ENCODE measurements at places on chromosomes 4 and X.

DNA sequence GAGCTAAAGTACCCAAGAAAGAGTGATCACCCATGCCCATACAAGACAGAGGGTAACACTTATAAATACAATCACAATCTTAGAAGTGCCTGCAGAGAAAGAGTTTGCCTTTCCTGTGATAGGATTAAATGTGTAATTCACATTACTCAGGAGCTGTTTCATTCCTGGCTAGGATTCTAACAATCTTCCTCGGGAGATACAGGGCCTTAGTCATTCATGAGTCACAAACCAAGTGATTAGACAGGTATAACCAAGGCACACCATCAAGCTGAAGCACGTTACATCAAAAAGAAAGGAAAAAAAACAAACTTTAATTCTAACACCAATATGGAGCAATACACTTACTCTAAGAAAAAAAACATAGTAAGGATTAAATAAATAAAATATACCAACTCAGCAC, 14.9 kb downstream of the ABCG2 start:
- DNase-seq = peak; percentile 36

DNA sequence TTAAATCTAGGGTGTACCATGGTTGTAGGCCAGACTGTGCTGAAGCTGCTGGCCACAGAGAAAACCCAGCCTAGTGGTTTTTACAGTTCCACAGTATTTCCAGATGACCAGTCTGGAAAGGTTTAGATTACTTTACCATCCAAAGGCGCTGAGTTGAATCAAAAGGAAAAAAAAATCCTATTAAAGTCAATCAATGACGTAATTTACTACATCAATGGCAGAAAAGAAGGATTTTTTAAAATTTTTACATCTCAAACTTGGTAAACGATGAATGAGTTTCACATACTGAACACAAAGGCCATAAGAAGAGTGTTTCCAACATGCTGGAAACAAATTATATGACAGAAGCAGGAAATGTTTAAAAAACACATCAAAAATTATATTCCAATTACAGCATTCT, 130.6 kb upstream of the ETNPPL start:
- DNase-seq = no peak

DNA sequence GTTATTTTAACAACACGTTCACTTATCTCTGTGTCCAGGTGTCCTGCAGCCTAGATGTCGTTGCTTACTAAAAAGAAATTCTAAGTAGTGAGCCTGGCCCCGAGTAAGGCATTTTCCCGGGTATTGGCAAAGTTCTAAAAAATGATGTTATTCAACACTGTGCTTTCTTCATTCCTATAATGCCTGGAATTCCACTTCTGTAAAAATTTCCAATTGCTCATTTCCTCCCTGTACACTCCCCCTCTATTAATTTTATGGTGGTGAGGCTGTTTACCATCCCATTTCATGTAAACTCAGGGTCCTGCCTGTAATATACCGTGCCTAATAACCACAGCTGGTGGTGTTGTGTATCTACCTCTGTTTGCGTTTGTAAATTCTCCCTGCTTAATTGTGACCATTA, 14.2 kb downstream of the BST1 start:
- DNase-seq = peak; percentile 72

- DNase-seq = peak; percentile 60
These were observed 41.3 kb upstream of the STAG2 start for GRCh38 chrX:123920105-123920785.

- DNase-seq = peak; percentile 89
These were observed 12.2 kb upstream of the CENPU start for GRCh38 chr4:184745831-184746795.

DNA sequence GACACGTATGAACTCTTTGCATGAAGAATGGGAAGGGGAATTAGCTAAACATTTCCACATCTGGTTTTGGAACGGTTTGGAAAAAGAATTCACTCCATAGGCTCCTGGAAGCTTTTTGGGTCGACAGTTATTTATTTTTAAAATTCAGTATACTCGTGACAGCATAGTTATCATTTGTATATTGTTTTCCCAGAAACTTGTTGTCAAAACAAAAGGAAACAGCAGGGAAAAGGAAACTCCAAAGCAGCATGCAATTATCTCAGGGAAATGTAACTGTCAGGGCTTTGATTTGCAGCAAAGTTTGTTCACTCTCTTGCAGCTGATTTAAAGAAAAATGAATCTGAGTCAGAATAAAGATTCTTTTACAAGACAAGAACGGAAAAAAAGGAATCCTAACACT, 86.5 kb downstream of the PLAC1 start:
- peak; percentile 37 for DNase-seq

GRCh38 chr4:148017801-148018200, 285.9 kb downstream of the ARHGAP10 start:
- DNase-seq = peak; percentile 74

GRCh38 chrX:20285511-20285910, 18.8 kb upstream of the RPS6KA3 start:
- no peak for DNase-seq

- peak; percentile 36 for DNase-seq
These were observed 61.4 kb downstream of the KLHL4 start for GRCh38 chrX:87578978-87579377.

DNA sequence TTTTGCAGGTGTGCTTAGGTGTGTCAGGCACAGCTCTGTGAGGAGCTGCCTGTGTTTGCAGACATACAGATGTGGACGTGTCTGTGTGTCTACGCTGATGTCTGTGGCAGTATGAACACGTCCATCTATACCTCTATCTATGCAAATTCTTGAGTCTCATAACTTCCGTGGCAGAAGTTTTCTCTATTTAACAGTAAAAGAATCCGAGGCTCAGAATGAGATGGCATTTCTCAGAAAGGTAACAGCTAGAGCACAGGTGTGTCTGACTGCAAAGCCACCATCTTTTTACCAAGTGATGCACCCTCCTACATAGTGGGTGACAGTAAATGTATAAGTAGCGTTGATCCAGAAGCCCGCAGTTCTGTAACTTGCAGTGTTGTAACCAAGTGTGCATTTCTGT, 39.9 kb upstream of the CYP4V2 start:
- DNase-seq = no peak

GRCh38 chrX:2820136-2820771, 8.5 kb upstream of the GYG2 start:
- DNase-seq = no peak

DNA sequence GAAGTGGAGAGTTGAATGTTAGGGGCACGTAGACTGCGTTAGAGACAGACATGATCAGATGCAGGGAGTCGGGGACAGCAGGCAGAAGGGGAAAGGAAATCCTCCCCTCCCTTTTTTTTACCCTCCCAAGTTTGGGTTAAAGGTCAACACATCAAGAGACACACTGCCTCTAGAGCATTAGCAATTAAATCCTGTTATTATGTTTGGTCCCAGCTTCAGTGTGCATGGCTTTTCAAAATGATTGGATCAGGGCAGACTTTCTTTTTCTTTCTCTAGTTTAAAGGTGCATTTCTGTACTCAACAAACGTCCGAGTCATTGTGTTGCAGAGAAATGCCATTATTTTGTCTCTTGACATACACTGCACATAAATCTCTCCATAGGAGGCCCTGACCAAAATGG, 63.9 kb downstream of the USP26 start:
- no peak for DNase-seq

- DNase-seq = no peak
These were observed 75.2 kb downstream of the ACOX3 start for GRCh38 chr4:8365353-8365752.

DNA sequence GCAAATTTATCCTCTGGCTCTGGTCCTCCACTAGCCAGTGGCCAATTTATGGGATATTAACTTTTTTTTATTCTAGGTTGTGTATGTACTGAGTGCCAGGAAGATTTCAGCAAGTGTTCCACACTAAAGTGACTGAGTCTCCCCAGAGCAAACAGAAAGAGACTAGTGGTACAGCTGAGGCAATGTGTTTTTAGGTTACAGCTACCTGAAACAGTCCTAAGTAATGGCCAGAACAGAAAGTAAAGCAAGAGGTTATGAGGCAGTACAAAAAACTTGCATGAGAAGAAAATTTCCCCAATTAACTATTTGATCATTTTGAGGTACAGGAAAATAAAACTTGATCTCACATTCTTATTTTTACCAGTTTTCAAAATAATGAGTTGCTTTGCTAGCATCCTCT, 31.2 kb downstream of the PRDM8 start:
- DNase-seq = no peak

- peak; percentile 65 for DNase-seq
These were observed 163.9 kb downstream of the KDR start for GRCh38 chr4:54961357-54961975.

- DNase-seq = no peak
These were observed 11.4 kb upstream of the TAPT1 start for GRCh38 chr4:16237715-16238114.

DNA sequence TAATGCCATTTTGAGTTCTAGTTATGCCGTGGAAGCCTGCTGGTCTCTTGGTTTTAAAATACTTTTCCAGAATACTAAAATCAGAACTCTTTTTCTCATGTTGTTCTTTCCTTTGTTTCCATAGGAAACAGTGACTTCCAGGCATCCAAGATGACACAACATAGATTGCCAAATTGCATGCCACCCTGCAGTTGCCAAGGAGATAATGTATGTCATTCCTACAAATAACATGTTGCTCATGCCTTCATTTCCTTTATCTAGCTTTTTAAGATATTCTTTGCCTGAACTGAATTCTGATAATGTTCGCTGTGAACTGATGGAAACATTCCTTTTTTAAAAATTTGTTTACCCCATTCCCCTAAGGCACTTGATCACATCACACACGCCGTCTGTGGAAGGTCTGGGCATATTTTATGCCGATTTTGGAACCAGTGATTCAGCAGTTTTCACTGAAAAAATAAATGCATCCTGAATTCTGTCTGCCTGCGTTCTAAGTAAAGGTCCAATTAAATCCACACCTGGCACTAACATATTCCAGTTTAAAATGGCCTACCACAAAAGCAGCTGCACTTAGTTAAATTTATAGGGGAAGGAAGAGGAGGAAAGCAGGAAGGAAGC, 38.0 kb upstream of the COX7B2 start:
- DNase-seq = peak; percentile 66

- DNase-seq = no peak
These were observed 44.1 kb downstream of the FGFBP1 start for GRCh38 chr4:15894393-15894792.

DNA sequence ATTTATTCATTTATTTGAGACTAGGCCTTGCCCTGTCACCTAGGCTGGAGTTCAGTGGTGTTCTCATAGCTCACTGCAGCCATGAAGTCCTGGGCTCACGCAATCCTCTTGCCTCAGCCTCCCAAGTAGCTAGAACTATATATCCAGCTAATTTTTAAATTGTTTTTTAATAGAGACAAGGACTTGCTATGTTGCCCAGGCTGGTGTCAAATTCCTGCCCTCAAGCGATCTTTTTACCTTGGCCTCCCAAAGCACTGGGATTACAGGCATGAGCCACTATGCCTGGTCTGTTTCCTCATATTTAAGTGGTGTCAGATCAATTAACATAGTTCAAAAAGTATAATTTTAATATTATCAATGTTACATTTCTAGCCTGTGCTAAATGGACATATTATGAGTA, 68.5 kb downstream of the AFF1 start:
- DNase-seq = no peak

- DNase-seq = no peak
These were observed 51.4 kb downstream of the RAB40AL start for GRCh38 chrX:102988517-102988916.

DNA sequence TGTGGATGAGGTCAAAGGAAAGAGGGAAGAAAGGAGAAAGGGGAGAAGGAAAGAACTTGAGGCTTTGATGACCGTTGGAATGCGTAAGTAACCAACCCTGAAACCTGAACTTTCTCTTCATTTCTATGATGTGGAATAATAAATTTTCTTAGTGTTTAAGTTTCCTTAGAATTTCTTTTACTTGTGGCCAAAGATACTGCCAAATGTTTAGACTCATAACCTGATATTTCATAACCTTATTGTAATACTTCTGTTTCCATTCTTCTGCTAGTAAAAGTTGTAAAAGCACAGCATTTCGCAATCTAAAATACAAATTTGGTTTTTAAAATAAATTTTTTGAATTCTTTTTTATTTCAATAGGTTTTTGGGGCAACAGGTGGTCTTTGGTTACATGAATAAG, 258.5 kb upstream of the GIMD1 start:
- DNase-seq = peak; percentile 43

DNA sequence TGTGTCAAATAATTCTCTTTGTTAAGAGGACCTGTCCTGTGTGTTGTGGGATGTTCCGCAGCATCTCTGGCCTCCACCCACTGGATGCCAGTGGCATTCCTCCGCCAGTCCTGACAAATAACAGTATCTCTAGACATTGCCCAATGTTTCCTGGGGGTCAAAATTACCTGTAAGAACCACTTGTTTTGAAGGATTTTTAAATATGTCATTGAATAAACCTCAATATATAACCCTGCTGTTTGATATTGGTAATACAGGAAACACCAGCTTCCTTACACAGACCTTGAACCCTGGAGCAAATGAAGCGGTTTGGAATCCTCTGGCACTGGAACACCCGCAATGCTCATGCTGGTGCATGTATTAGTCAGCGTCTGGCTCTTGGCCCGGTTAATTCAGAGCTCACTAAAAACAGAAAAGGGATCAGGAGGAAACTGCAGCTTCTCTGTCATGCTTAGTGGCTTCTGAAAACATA, 101.3 kb downstream of the TBL1X start:
- peak; percentile 80 for DNase-seq

DNA sequence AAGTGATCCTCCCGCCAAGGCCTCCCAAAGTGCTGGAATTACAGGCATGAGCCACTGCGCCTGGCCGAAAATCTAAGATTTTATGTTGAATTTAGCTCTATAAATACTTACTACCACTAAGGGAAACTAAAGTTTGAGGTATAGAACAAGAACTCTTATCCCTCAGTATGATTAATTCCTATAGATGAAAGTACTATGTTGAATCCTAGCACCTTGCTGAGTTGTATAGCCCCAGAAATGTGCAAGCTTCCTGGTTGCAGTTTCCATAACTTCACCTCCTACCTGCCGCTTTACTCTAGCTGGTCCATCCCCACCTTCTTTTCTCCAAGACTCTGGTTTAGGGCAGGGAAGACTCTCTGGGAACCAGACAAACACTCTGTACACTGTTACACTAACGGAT, 11.8 kb upstream of the TSPAN5 start:
- no peak for DNase-seq

DNA sequence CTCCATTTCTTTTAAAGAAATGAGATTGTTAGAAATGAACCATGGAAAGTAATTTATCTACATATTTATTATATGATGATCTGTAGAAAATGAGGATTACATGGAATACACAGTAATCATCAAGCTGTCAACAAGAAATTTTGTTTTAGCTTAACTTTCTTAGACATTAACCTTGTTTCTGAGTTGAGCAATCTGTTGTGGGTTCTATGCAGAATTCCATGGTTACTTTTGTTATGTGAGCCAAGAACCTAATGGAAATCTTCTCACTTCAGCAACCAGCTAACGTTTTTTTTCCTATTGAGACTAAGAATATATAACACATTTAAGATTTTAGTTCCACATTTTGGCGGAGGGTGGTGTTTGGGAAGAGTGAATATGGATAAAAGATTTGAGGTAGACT, 136.1 kb upstream of the SLC4A4 start:
- peak; percentile 44 for DNase-seq

DNA sequence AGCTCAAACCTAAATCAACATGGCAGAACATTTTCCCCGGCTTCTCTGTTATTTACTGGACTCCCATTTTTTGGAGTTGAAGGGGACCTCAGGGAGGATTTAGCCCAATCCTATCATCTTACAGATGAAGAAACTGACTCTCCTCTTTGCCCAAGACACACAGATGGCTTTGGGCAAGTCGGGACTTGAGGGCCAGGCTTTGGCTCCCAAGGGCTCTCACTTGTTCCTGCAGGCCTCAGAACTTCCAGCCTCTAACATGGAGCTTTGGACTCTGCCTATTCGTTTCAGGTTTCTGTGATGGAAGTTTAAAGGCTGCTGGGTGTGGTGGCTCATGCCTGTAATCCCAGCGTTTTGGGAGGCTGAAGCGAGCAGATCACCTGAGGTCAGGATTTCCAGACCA, 59.5 kb downstream of the RHOH start:
- no peak for DNase-seq

Data from fibroblast of pulmonary artery (primary cell).